Glomerular endothelial cell (primary cell): ENCODE measurements at places on chromosomes 16 and 17. TPM values are rescaled to one million over a fixed set of nuclear protein-coding genes. Genes with fewer than 3 reads are reported as not detected.

Gene CX3CL1
- total RNA-seq: 13.3 and 58.0 TPM in 2 replicates

GRCh38 chr17:80219763-80220053 lies 425 bp downstream of the SGSH start:
- DNase-seq: no peak

GRCh38 chr16:57949013-57949412 lies 21.9 kb downstream of the CNGB1 start:
- DNase-seq: no peak

DNA sequence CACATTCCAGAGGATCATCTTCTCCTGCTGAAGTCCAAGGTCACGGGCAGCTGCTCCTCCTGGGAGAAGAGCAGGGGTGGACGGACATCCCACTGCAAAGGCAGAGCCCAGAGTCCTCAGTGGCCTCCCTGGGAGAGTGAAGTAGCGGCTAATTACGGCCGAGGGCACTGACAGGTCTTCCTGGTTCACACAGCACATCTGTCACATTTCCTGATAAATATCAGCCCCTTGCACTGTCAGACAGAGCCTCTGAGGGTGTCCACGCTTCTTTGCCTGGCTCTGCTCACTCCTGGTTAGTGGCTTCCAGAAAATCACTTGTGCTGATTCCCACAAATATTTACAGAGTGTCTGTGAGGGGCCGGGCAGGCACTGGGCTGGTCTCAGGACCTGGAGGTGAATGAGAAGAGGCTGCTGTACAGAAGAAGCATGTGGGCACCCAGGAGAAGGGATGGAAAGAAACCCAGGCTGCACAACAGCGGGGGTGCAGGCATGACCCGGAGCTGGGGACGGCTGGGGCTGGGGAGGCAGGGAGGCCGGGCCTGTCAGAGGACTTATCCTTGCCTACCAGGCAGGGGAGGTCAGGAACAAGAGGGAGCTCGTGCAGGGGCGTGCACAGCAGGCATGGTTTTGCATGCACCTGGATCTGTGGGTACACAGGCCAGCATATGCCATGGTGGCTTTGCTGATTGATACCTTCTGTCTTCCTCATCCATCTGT lies 258.2 kb upstream of the TNRC6C start:
- no peak for DNase-seq

GRCh38 chr17:75404731-75405364 lies 630 bp downstream of the GRB2 start:
- no peak for DNase-seq
